ENCODE measurements at places on chromosomes 12 and 14.

DNA sequence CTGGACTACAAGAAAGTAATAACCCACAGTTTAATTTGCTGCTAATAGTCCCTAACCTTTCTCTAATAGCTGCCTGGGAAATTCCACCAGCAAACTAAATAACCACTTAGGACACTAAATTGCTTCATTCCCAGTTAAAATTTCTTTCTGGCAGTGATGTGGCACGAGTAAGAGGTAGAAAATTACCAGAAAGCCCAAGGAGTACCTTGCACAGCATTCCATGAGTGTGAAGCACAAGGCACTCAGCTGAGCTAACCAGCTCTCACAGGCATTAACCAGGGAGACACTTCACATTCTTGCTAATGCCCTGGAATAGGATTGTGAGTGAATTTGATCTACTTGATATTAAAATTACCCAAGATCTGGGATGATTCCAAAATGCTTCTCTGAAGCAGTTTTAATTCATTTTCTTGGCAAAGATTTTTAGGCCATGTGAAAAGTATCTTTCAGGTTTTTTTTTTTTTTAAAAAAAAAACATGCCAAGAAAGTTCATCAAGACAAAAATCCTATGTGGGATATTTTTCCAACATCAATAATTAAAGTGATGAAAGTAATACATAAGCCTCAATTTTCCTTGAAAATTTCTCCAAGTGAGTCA is 29.5 kb downstream of the TSPAN8 start:
- DNase-seq, result no peak

DNA sequence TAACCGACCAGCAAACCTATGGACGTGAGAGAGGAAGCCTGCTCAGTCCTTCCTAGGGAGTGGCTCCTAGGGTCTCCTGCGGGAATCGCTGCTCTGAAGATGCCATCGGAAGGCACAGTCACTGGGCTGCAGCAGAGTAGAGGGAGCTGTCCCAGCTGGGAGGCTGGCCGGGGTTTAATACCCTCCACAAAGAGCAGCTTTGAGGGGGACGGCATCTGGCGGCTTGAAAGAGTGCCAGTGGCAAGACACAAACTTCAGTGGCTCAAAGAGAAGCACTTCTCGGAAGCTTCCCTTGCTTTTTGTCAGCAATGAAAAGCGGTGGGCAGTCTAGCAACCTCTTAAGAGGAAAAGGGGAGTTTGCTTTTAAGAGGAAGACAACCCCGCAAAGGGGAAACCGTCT is 114.6 kb downstream of the TMEM132C start:
- no peak for DNase-seq

DNA sequence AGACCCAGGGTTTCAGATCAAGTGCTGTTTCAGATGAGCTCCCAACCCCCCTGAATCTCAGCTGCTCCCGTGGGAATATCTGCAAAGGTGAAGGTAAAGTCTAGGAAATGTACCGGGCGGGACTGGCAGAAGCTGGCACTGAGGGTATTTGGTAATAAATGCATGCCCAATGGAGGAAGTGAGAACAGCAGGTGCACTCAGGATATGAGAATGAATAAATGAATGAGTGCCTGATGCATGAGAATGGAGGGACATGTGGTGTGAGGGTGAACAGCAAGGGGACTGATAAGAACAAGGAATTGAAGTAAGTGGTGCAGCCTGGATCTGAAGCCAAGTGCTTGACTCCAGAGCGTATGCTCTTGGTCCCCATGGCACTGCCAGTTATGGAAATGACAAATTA is 11.6 kb downstream of the RAPGEF3 start:
- DNase-seq, result no peak

- no peak for DNase-seq
Observed at GRCh38 chr12:124165695-124166094, 129.2 kb upstream of the RFLNA start.

GRCh38 chr14:92658684-92659083 is 89.7 kb downstream of the LGMN start:
- DNase-seq, result no peak

Data from stimulated activated CD8-positive, alpha-beta memory T cell treated with anti-CD3 and anti-CD28 coated beads, Interleukin-4, amount 100 ng/mL, for 1 hour (primary cell).